Adipocyte (in vitro differentiated cells): ENCODE measurements at places on chromosomes 11 and 22.

DNA sequence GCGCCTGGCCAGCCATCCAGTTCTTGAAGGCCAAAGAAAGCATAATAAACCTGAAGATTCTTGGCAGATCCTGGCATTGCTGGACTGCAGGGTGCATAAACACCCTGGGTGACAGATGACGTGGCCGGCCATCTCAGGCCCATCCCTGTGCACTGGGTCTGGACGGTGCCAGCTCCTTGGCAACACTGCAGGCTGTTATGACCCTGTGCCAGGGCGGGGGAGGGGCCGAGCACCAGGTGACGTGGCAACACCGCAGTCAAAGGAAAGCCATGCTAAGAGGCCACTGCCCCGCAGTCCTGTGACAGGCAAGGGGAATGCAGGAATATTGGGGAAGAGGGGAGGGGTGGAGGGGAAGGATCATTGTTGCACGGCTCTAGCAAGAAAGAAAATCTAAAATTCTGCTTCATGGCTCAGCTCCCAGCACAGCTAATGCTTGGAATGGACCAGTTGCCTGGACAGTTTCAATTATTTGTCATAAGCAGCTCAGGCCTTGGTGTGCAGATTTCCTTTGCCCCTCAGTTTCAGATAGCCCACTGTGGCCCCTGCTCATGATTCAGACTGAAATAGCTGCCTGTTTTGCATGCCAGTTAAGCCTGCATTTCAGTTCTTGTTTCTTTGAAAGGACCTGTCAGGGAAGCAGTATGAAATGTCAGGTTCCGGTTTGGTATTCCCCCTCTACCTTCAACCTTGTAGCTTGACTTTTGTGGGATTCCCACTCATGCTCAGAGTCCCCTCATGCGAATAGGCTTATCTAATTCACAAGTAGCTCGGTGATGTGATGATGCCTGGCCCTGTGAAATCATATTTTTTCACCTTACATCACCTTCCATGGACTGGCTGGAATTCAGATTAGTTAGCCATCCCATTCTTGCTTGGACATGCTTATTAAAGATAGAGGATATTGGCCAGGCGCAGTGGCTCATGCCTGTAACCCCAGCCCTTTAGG lies 29.7 kb upstream of the DDX6 start:
- DNase-seq, result no peak

- DNase-seq, result no peak
Observed at GRCh38 chr11:106322106-106322505, 244.6 kb downstream of the AASDHPPT start.

- DNase-seq, result no peak
Observed at GRCh38 chr11:47139878-47140277, 36.8 kb downstream of the ARFGAP2 start.

- no peak for DNase-seq
Observed at GRCh38 chr22:25702571-25703167, 39.3 kb upstream of the MYO18B start.

DNA sequence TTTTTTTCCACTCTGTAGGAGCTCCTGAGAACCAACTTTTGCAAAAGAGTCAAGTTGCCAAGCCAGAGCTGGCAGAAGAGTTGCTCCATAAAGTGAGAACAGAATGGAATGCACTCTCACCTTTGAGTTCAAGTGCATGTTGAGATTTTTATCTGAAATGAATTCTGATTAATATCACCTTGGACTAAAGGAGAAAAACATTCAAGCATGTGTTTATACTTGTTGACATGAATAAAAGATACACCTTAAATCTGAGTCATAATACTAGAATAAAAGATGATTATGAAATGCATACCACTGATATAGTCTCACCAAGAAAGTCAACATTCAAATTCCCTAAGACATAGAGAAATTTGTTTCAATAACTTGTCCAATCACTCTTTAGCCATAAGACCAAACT lies 37.8 kb downstream of the ARL14EP start:
- no peak for DNase-seq

GRCh38 chr11:2803186-2804091 lies 82.1 kb downstream of the CDKN1C start:
- no peak for DNase-seq

DNA sequence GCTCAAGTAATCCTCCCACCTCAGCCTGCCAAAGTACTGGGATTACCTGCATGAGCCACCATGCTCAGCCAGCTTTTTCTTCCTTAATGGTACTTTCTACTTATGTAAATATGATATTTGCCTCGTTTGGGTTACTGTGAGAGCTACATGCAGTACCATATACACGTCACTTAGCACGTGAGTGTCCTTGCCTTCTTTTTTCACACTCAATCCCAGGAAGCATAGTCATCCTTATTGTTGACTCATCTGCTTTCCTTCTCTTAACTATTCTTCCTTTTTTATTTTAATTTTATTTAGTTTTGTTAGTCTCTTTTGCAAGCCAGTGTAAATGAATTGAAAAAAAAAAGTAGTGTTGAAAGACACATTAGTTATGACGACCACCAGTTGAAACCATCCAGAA lies 205.9 kb downstream of the HIPK3 start:
- no peak for DNase-seq

DNA sequence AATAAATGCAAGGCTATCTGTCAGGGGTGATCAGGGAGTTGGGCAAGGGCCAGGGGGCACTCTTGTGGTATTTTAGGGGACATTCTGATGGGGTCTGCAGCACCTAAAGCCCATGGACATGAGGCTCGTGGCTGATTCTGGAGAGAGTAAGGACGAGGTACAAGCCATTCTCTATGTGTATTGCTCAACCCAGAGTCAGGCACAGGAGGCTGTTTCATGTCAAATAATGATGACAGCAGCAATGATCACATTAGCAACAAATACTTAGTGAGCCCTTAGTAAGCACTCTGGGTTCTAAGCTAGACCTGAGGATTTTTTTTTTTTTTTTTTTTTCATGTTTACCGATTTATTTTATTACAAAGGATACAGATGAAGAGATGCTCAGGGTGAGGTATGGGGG lies 83.5 kb upstream of the THY1 start:
- DNase-seq, result peak; percentile 67

DNA sequence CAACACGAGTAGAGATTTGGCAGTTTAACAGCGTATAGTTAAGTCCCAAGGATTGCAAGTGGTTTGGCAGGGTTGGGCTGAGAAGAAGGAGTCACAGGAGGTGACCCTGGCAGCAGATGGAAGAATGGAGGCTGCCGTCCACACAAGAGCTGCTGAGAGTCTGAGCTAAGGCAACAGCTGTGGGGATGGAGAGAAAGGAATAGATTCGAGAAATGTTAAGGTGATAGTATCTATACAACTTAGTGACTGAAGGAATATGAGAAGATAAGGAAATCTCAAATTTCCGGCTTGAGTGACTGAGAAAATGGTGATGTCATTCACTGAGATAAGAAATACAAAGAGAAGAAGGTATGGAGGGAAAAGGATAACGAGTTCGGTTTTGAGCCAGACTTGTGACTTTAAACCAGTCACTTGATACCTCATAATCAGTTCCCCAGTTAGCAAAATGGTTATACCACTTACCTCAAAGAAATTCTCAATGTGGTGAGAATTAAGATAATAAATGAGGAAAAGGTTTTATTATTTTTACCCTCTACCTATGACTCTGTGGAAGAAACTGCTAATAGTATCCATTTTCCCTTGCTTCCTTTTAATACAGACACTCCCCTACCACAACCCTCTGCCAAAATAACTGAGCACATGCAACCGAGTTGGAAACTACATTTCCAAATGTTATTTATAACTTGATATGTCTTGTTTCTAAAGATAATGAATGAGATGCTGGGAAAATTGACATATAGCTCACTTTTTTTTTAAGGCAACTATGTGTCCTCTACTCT lies 30.7 kb downstream of the FAM168A start:
- no peak for DNase-seq

DNA sequence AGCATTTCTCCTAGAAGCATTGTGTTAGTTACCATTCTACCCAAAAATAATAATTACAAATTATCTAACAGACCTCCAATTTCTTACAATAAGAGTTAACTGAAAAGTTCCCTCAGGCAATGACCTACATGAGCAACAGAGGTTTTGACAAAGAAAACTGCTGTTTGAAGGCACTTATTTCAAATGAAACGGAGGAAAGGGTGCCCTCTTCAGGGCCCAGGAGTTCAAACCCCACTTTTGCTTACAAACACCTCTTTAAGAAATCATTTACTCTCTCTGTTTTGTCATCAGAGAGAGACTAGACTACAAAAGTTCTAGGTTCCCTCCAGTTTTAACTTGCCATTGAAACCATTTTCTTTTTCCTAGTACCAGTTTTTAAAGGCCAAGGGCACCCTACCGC lies 56.7 kb downstream of the AMBRA1 start:
- DNase-seq, result peak; percentile 30

- DNase-seq, result no peak
Observed at GRCh38 chr11:108596701-108597100, 3.1 kb upstream of the EXPH5 start.

GRCh38 chr11:10305964-10306918 lies 1.4 kb downstream of the ADM start:
- peak; percentile 48 for DNase-seq

DNA sequence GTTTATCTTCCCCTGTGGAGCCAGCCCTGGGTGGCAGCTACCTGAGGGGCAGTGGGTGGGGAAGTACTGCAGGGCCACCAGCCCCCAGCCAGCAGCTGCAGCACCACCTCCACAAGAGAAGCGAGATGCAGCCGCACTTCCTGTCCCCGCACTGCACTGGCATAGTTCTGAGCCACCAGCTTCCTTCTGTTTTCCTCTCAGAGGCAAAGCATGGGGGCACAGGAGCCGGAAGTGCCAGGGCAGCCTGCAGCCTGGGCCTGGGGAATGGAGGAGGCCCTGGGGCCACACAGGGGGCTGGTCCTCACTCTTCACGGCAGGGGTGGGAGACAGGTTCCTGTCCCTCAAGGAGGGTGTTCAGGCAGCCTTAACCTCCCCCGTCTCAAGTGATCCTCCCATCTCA lies 11.9 kb upstream of the SH3BP1 start:
- DNase-seq, result no peak

- DNase-seq, result no peak
Observed at GRCh38 chr11:2515401-2516275, 70.8 kb downstream of the KCNQ1 start.

DNA sequence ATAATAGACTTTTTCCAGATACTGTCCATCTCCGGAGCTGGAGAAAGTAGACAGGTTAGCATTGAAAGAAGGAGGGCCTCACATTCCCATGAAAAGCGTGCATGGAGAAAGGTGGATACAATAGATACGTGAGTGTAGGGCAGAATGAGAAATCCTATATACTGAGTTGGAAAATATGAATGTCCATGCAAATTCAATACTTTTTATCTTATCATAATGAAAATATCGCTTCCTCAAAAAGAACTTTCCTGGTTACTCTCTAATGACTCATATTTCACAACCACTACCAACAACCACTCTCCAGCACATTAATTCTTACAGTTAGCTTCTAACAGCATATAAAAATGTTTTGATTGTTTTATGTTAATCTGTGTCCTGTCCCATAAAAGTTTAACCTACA lies 22.0 kb upstream of the MS4A6A start:
- no peak for DNase-seq

DNA sequence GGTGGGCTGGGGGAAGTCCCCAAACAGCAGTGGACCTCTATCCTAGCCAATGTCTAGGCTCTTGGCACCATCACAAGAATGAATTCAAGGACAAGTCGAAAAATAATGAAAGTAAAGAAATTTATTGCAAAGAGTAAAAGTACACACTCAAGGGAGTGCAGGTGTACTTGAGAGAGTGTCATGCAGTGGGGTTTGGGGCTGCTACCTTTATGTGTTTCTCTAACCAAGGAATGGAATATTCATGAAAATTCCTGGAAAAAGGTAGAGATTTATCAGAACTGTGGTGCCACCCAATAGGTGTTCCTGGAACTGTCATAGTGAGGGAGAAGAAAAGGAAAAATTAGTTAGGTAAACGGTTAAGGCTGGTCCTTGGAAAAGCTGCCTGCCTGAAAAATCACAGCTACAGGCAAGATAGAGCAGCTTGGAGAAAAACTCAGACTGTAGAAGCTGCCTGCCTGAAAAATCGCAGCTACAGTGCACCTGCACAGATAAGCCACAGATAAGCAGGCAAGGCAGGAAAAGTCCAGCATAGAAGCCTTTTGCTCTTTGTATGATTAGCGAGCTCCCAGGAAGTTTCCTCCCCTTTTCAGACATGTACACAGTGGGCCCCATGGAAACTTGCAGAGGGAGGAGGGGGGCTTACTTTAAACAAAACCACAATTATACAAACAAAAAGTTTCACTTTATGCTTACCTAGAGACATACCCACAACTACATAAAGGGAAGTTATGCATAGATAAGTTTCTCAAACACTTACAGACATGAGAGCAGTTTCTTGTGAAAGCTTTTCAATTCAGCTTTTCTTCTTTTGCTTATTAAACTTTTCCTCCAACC lies 71.4 kb upstream of the B3GNT6 start:
- DNase-seq, result no peak

DNA sequence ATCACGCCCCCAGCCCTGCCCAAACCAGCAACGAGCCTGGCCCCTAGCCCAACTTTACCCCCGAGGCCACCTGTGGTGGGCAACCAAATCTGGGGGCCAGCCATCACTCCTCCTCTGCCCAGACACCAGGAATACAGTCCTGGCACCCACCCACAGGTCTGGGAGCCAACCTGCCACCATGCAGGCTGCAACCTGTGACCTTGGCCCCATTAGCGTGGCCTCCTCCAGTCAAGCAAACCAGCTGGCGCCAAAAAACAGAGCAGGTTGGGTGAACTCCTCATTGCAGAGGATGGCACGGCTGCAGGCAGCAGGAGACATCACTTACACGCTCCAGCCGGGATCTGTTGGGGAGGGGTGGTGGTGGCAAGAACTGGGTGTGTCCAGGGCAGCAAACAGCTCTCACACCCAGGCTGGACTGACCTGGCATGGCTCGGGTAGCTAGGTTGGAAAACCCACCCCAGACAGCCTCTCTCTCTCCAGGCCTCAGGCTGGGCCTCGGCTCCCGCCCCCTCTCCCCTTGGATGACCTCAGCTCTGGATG lies 65.5 kb upstream of the TCF20 start:
- no peak for DNase-seq
